ENCODE measurements at places on chromosomes 12 and 14. TPM values are rescaled to one million over a fixed set of nuclear protein-coding genes. Genes with fewer than 3 reads are reported as not detected.

The WIF1 gene
- total RNA-seq = not detected

The KRT74 gene
- not detected for total RNA-seq

The HIF1A gene
- 475 TPM for total RNA-seq

DNA sequence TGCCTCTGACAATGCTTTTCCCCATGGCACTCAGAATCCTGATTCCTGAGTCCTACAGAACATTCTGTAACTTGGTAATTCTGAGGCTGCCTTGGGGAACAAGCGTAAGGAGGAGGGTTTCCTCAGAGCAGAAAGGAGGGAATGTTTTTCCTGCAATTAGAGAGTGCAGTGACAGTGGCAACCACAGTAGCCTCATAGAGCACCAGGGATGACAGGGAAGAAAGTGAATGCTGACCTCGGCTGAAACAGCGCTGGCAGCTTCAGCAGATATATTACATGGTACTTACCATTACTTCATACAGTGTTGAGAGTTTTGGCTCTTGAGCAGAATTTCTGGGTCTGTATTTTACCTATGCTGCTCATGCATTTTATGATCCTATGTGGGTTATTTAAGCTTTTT lies 757.1 kb downstream of the NRXN3 start:
- H3K36me3 ChIP-seq = no peaks in the 10 kb centered on the region
- no peaks in the 10 kb centered on the region for H3K27me3 ChIP-seq
- no peaks in the 10 kb centered on the region for H3K4me1 ChIP-seq
- DNase-seq = no peak

- no peak for DNase-seq
- H3K36me3 ChIP-seq = no peaks in the 10 kb centered on the region
- peaks cover 22% of the 10 kb centered on the region for H3K27me3 ChIP-seq
Observed at GRCh38 chr12:54459355-54459754, 14.0 kb downstream of the GTSF1 start.

- H3K36me3 ChIP-seq = no peaks in the 10 kb centered on the region
- peaks cover 7% of the 10 kb centered on the region for H3K4me1 ChIP-seq
- DNase-seq = no peak
- no peaks in the 10 kb centered on the region for H3K27me3 ChIP-seq
Observed at GRCh38 chr12:26705851-26706250, 127.1 kb downstream of the ITPR2 start.

DNA sequence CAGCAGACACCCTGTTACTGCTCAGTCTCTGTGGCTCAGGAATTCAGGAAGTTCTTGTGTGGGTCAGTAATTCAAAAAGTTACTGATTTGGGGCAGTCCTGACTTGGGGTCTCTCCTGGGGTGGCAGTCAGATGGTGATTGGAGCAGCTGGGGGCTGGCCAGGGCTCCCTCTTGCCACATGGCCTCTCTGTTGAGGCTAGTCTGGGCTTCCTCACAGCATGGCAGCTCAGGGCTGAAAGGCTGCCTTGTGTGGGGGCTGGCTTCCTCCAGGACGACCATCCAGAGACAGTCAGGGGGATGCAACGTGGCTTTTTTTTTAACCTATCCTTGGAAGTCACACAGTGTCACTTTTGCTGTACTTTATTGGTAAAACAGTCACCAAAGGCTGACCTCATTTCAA lies 61.3 kb downstream of the CACNA1C start:
- no peak overlapping the region for H3K27ac ChIP-seq
- no peaks in the 10 kb centered on the region for H3K27me3 ChIP-seq
- no peak overlapping the region for H3K4me3 ChIP-seq
- no peaks in the 10 kb centered on the region for H3K36me3 ChIP-seq
- no peaks in the 10 kb centered on the region for H3K4me1 ChIP-seq

DNA sequence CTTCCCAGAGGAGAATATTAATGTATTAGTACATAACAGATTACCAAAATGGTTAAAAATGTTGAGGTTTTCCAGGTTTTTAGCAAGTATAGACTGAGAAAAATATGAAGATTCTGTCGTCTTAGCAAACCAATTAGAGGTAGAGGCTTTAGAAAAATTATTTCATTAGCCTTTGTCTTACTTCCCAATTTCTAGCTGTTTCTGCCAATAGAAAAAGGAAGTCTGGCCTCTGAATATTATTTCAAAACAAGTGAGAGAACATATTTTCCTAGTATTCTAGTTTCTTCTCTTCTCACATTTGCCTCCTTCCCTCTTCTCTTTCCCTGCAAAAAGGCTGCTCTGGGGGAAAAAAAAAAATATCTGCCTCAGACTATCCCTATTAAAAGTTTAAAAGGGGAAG lies 16.4 kb downstream of the IPO8 start:
- H3K4me3 ChIP-seq = no peak overlapping the region
- H3K36me3 ChIP-seq = peaks cover 17% of the 10 kb centered on the region
- no peaks in the 10 kb centered on the region for H3K27me3 ChIP-seq
- no peak overlapping the region for H3K27ac ChIP-seq

- H3K4me1 ChIP-seq = peaks cover 8% of the 10 kb centered on the region
- no peak for DNase-seq
- peaks cover 51% of the 10 kb centered on the region for H3K27me3 ChIP-seq
- no peaks in the 10 kb centered on the region for H3K36me3 ChIP-seq
Observed at GRCh38 chr12:49956663-49957569, 4.8 kb upstream of the AQP5 start.

DNA sequence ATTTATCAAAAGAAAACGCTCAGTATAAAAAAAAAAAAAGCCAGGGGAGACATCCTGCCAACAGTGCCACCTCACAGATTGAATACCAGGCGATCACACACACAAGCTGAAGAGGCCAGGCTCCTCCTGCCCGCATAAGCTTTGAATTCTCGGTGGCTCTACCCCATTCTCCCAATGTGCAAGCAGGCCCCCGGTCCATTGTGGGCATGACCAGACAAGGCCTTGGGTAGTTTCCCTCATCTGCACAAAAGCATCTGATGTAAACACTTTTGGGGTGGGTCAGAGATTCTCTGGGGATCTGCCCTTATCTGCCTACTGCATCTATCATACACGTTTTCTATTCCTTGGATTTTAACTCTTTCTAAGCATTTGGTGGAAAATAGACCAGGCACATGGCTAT lies 16.2 kb downstream of the KLRF2 start:
- H3K27ac ChIP-seq = no peak overlapping the region
- no peaks in the 10 kb centered on the region for H3K4me1 ChIP-seq
- no peaks in the 10 kb centered on the region for H3K27me3 ChIP-seq
- H3K36me3 ChIP-seq = no peaks in the 10 kb centered on the region
- H3K4me3 ChIP-seq = no peak overlapping the region
- DNase-seq = no peak

DNA sequence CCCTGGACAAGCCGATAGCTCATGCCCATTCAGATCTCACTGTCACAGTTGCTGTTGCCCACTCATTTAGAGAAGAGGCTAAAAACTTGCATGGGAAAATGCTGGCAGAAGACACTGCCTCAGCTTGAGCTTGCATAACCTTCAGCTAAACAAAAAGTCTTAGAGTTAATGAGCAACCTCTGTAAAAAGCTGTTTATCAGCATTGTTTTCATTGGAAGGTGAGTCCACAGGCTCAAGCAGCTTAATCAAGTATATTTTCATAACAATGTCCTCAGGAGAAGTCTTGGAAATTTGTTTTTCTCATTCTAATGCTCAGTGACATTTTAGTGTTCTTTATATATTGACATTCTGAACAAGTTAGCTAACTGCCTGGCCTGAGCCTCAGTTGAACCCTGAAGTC lies 872.9 kb downstream of the TMTC2 start:
- H3K4me1 ChIP-seq = no peaks in the 10 kb centered on the region
- H3K4me3 ChIP-seq = no peak overlapping the region
- no peak for DNase-seq
- H3K27ac ChIP-seq = no peak overlapping the region
